ENCODE measurements at places on chromosomes 3 and 15. TPM values are rescaled to one million over a fixed set of nuclear protein-coding genes. Genes with fewer than 3 reads are reported as not detected.
A peak's percentile ranks its signal among the peaks of the same experiment; 100 is the strongest.

DNA sequence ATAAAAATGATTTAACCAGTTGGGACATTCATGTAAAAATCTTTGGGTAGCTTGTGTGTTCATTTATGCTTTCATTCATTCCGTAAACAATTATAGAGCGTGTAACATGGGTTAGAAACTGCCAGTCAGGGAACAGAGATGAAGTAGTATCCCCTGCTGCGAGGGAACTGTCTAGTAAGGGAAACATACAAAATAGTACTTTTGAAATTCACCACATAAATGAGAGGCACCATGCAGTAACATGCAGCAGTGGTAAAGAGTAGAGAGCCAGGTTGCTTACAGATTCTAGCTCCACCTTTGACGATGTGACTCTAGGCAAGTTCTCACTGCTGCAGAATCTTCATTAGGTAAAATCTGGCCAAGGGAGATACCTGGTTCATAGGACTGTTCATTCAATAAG, 938 bp downstream of the DZIP3 start:
- H3K4me1 ChIP-seq = peaks cover 18% of the 10 kb centered on the region
- peak overlapping the region; percentile 72 for H3K4me3 ChIP-seq
- H3K36me3 ChIP-seq = no peaks in the 10 kb centered on the region
- DNase-seq = peak; percentile 16
- peak overlapping the region; percentile 87 for H3K27ac ChIP-seq

- H3K4me1 ChIP-seq = peaks cover 8% of the 10 kb centered on the region
- DNase-seq = peak; percentile 74
- no peaks in the 10 kb centered on the region for H3K27me3 ChIP-seq
- no peak overlapping the region for H3K4me3 ChIP-seq
- no peaks in the 10 kb centered on the region for H3K36me3 ChIP-seq
- no peak overlapping the region for H3K27ac ChIP-seq
These were observed 77.1 kb upstream of the MEX3B start for GRCh38 chr15:82122746-82123400.

- no peaks in the 10 kb centered on the region for H3K36me3 ChIP-seq
- H3K27ac ChIP-seq = no peak overlapping the region
- H3K4me1 ChIP-seq = no peaks in the 10 kb centered on the region
- H3K27me3 ChIP-seq = no peaks in the 10 kb centered on the region
- H3K4me3 ChIP-seq = no peak overlapping the region
These were observed 287.5 kb upstream of the CNTN6 start for GRCh38 chr3:805326-805725.

DNA sequence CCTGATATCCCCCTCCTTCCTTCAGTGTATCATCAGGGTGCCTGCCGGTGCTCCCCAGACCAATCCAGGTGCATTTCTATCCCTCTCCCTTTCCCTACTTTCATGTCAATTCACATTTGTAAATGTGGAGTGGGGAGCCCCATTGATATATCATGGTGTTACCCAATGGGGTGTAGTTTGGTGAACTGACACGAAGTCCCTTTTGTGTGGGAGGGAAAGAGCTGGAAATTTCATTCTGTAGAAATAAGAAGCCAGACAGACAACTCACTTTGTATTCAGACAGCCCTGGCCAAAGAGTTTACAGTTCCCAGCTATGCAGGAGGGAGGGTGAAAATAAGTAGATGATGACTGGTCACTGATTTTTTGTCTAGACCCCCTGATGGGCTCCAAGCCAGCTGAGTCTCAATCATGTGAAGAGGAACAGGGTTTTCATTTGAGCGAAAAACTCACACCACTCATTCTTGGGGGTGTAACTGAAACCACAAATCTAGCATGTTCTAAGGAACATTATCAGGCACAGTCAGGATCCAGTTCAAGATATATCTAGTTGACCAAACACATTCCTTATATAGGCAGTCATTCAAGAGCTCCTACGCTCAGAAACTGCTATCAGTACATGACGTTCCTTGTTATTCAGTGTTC, 58.9 kb downstream of the LMCD1 start:
- H3K27ac ChIP-seq = no peak overlapping the region
- no peak overlapping the region for H3K4me3 ChIP-seq
- peaks cover 12% of the 10 kb centered on the region for H3K4me1 ChIP-seq
- H3K27me3 ChIP-seq = no peaks in the 10 kb centered on the region
- DNase-seq = no peak

- H3K27me3 ChIP-seq = no peaks in the 10 kb centered on the region
- no peaks in the 10 kb centered on the region for H3K36me3 ChIP-seq
- no peaks in the 10 kb centered on the region for H3K4me1 ChIP-seq
- H3K27ac ChIP-seq = no peak overlapping the region
- H3K4me3 ChIP-seq = no peak overlapping the region
These were observed 82.0 kb downstream of the CNTN4 start for GRCh38 chr3:2180634-2181033.

- H3K4me1 ChIP-seq = no peaks in the 10 kb centered on the region
- H3K27me3 ChIP-seq = peaks cover 3% of the 10 kb centered on the region
- no peak overlapping the region for H3K27ac ChIP-seq
- no peak overlapping the region for H3K4me3 ChIP-seq
- H3K36me3 ChIP-seq = no peaks in the 10 kb centered on the region
- peak; percentile 55 for DNase-seq
These were observed 73.3 kb downstream of the SYNPR start for GRCh38 chr3:63351159-63352007.

- H3K4me3 ChIP-seq = no peak overlapping the region
- no peaks in the 10 kb centered on the region for H3K27me3 ChIP-seq
- DNase-seq = no peak
- H3K4me1 ChIP-seq = no peaks in the 10 kb centered on the region
- H3K36me3 ChIP-seq = no peaks in the 10 kb centered on the region
These were observed 52.7 kb downstream of the SNTN start for GRCh38 chr3:63705092-63705645.

- peaks cover 31% of the 10 kb centered on the region for H3K27me3 ChIP-seq
- no peaks in the 10 kb centered on the region for H3K36me3 ChIP-seq
- H3K27ac ChIP-seq = no peak overlapping the region
- no peak for DNase-seq
- H3K4me3 ChIP-seq = no peak overlapping the region
These were observed 181.4 kb downstream of the OPA1 start for GRCh38 chr3:193774272-193774915.

DNA sequence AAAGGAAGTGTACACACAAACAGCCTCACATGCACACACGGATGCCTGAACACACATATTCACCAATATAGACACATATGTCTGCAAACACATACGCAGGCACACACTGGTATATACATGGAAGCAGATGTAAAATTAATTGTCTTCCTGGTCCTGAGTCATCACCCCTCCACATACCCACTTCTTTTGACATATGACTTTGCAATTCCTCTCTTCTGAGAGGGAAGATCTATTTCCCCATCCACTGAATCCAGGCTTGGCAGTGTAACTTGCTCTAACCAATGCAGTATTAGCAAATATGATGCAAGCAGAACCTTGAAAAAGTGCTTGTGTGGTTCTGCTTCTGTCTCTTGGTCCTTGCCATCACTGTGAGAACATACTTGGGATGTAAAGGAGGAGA, 76.8 kb upstream of the HRH1 start:
- no peak for DNase-seq
- H3K4me1 ChIP-seq = no peaks in the 10 kb centered on the region
- H3K27me3 ChIP-seq = peaks cover 2% of the 10 kb centered on the region
- no peak overlapping the region for H3K27ac ChIP-seq
- no peaks in the 10 kb centered on the region for H3K36me3 ChIP-seq

- no peaks in the 10 kb centered on the region for H3K36me3 ChIP-seq
- H3K27me3 ChIP-seq = no peaks in the 10 kb centered on the region
- H3K27ac ChIP-seq = no peak overlapping the region
These were observed 29.6 kb upstream of the SELENOK start for GRCh38 chr3:53921296-53921695.

GRCh38 chr3:190696777-190697501, 165.6 kb downstream of the GMNC start:
- no peaks in the 10 kb centered on the region for H3K27me3 ChIP-seq
- no peak overlapping the region for H3K4me3 ChIP-seq
- no peaks in the 10 kb centered on the region for H3K4me1 ChIP-seq

GRCh38 chr3:79960594-79960993, 192.8 kb upstream of the ROBO1 start:
- no peak overlapping the region for H3K4me3 ChIP-seq
- no peaks in the 10 kb centered on the region for H3K27me3 ChIP-seq
- DNase-seq = no peak
- no peaks in the 10 kb centered on the region for H3K36me3 ChIP-seq
- H3K27ac ChIP-seq = no peak overlapping the region

- H3K4me3 ChIP-seq = no peak overlapping the region
- no peaks in the 10 kb centered on the region for H3K27me3 ChIP-seq
- no peaks in the 10 kb centered on the region for H3K36me3 ChIP-seq
- H3K27ac ChIP-seq = no peak overlapping the region
- H3K4me1 ChIP-seq = no peaks in the 10 kb centered on the region
These were observed 194.4 kb downstream of the ARRDC4 start for GRCh38 chr15:98154863-98155262.

DNA sequence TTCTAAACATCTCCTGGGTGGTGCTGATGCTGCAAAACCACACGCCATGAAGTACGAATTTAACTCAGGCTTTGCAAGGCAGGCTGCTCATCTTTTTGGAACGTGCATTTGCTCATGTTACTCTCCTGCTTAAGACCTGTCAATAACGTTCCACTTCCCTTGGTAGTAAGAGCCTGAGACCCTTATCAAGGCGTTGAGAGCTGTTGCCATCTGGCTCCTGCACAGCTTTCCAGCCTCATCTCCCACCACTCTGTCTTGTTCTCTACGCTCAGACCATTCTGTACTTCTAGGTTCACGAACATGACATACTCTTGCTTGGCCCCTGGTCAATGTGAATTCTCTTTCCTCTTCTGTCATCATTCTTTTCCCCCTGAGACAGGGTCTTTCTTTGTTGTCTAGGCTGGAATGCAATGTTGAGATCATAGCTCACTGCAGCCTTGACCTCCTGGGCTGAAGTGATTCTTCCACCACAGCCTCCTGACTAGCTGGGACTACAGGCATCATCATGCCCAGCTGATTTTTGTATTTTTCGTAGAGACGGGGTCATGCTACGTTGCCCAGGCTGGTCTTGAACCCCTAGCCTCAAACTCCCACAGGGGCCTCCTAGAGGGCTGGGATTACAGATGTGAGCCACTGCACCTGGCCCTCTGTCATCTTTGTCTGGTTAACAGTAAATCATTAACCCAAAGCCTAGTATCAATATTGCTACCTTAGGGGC, 202.8 kb downstream of the CADPS start:
- no peaks in the 10 kb centered on the region for H3K4me1 ChIP-seq
- no peak for DNase-seq
- H3K27ac ChIP-seq = no peak overlapping the region
- no peak overlapping the region for H3K4me3 ChIP-seq
- no peaks in the 10 kb centered on the region for H3K36me3 ChIP-seq

GRCh38 chr3:14980689-14981088, 33.3 kb downstream of the NR2C2 start:
- DNase-seq = no peak
- H3K27ac ChIP-seq = no peak overlapping the region
- peaks cover 13% of the 10 kb centered on the region for H3K4me1 ChIP-seq

- peaks cover 16% of the 10 kb centered on the region for H3K36me3 ChIP-seq
- H3K4me1 ChIP-seq = peaks cover 46% of the 10 kb centered on the region
- DNase-seq = peak; percentile 83
- H3K4me3 ChIP-seq = no peak overlapping the region
These were observed 602.2 kb downstream of the FOXP1 start for GRCh38 chr3:70981231-70981880.

The PPM1L gene
- 2.3 TPM for total RNA-seq

The FBXL22 gene
- total RNA-seq = not detected

The CHRNA5 gene
- 12.7 TPM for total RNA-seq

The UROC1 gene
- total RNA-seq = not detected

The UPK1B gene
- not detected for total RNA-seq

The AADACL2 gene
- total RNA-seq = not detected

The ARGFX gene
- not detected for total RNA-seq

Data from endothelial cell of umbilical vein (primary cell).